ENCODE measurements at places on chromosomes 7 and 10. TPM values are rescaled to one million over a fixed set of nuclear protein-coding genes. Genes with fewer than 3 reads are reported as not detected.

GRCh38 chr10:16586358-16587138, 64.9 kb upstream of the C1QL3 start:
- no peak for DNase-seq

GRCh38 chr7:45576249-45576929, 2.2 kb downstream of the ADCY1 start:
- DNase-seq: no peak

GRCh38 chr7:136911344-136911743, 42.9 kb downstream of the CHRM2 start:
- DNase-seq: no peak

The CXCL12 gene
- 381 TPM for polyA plus RNA-seq

The ATP5MK gene
- 270 TPM for polyA plus RNA-seq

DNA sequence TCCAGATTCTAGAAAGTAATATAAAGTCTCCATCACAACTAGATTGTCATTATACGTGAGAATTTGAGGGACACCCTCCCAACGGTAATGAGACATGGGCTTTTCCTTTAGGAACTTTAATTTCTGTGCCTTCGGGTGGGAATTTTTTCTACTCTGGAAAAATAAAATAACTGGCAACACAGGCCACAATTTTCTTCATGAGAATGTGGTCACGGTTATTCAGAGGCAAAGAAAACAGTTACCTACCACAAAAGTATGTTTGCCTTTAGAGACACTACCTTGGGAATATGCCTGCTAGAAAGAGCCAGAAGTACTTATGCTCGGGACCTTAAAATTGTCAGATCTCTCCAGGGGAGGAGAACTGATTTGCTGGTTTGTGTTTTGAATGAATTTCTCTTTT, 99.4 kb downstream of the ITGA8 start:
- DNase-seq: no peak

DNA sequence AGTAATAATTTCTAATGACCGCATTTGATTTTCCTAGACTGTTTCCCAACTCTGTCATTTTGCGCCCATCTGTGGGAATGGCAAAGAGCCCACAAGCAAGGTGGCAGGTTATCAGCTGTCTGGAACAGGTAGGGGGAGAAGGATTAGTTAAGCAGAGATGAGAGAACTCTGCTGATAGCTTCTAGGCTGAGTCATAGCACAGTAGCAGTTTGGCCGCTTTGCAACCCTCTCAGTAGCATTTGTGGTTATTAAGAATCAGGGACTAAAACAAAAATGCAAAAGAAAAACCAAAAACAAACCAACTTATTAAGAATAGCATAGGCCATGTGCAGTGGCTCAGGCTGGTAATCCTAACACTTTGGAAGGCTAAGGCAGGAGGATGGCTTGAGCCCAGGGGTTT, 602.7 kb upstream of the SORCS1 start:
- DNase-seq: no peak

GRCh38 chr10:67114945-67115344, 189.1 kb downstream of the LRRTM3 start:
- DNase-seq: no peak

The RBP4 gene
- 0.61 TPM for polyA plus RNA-seq

DNA sequence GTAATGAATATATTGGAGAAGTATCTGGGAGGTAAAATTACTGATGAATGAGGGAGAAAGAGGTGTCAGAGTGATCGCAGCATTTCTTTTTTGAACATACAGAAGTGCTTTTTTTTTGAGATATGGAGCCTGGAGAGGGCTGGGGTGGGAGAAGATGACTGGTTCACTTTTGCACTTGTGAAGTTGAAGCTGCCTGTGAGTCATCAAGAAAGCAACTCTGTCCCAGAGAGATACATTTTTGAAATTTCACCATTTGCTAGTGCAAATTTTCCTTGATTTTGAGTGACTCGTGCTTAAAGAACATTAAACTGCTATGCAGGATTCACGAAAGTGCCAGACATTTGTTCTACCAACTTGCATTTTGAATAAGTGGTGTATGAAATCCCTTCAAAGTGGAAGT, 81.8 kb downstream of the ADRA2A start:
- DNase-seq: no peak

The GHRHR gene
- polyA plus RNA-seq: 0.15 TPM

The ABCA13 gene
- 0.67 TPM for polyA plus RNA-seq

DNA sequence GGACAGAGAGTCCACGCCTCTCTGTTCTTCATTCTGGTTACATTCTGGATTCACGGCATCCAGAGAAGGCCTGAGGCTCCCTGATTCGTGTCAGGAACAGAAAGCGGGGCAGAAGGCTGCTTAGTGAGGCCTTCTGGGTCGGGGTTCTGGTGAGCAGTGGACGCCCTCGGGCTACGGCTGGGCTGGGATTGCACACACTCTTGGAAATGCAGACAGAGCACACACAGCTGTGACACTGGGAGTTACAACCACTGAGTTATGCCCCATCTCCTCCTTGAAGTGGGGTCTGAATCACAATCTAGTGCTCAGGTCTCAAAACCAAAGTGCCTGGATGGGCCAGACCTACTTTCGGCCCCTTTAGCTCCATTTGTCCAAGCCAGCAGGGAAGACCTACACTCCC, 156.9 kb upstream of the GDF10 start:
- no peak for DNase-seq

DNA sequence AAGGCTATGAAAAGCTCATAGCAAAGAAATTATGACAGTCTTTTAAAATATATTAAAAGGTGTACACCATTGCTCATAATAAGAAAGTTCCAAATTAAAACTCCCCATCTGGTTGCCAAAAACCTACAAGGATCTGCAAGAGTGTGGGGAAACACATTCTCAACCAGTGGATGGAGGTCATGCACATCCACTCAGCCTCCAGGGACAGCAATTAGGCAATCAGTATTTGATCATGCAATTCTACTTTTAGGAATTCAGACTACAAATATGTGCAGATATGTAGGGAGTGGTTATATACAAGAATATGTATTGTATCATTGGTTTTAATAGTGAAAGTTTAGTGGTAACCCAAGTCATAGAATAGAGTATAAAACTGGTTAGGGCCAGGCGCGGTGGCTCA, 157.8 kb downstream of the FGFR2 start:
- DNase-seq: no peak

DNA sequence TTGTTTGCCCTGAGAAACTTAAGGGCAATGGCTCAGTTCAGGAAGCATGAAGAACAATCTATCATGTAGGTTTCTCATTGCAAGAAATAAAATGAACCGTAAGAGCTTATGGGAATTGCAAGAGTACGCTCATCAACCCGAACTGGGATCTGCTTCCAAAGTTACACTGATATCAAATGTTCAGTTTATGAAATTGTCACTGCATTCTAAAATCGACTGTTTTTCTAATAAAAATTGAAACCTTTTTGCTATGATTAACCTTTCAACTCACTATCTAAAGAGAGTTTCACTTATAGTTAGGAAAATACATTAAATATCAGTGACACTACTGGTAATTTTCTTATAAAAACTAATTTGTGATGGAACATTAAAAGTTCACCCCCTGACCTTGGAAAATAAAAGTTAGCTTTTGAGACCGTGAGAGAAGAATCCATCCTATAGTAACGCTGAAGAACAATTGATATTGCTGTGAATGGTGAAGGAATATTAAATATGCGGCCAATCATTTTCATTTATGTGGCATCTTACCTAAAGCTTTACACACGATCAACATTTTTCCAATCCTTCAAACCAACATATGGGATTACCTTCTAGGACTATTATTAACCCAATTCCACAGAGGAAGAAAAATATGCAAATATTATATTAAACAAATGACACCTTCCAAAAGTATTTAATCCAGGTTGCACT, 2.2 kb downstream of the MEOX2 start:
- DNase-seq: no peak

GRCh38 chr7:99325001-99325493, 651 bp upstream of the ARPC1A start:
- peak; percentile 7 for DNase-seq

The COPS6 gene
- 135 TPM for polyA plus RNA-seq

The KCNH2 gene
- polyA plus RNA-seq: 13.6 TPM

The RNF32 gene
- 3.7 TPM for polyA plus RNA-seq

GRCh38 chr10:25815999-25816768, 117.8 kb upstream of the MYO3A start:
- DNase-seq: no peak

DNA sequence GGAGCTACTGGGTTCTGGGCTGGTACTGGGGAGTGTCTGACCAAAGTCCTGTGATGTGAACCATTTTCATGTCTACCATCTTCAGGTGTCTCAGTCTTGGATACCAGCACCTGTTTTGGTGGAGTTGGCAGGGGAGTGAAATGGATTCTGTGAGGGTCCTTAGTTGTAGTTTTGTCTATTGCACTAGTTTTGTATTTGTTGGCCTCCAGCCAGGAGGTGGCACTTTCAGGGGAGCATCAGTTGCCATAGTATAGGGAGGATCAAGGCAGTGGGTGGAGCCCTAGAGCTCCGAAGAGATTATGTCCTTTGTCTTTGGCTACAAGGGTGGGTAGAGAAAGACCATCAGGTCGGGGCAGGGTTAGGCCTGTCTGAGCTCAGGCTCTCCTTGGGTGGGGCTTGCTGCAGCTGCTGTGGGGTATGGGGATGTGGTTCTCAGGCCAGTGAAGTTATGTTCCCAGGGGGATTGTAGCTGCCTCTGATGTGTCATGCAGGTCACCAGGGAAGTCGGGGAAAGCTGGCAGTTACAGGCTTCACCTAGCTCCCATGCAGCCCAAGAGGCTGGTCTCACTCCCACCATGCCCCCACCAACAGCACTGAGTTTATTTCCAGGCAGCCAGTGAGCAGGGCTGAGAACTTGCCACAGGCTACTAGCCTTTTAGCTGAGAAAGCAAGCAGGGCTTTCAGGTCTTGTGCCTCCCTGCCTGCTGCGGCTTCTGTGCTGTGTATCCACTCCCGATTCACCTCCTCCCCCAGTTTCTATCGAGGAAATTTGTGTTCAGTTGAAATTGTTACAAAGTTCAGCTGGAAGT, 153.1 kb downstream of the ZNF365 start:
- no peak for DNase-seq

The KCND2 gene
- 2.8 TPM for polyA plus RNA-seq

DNA sequence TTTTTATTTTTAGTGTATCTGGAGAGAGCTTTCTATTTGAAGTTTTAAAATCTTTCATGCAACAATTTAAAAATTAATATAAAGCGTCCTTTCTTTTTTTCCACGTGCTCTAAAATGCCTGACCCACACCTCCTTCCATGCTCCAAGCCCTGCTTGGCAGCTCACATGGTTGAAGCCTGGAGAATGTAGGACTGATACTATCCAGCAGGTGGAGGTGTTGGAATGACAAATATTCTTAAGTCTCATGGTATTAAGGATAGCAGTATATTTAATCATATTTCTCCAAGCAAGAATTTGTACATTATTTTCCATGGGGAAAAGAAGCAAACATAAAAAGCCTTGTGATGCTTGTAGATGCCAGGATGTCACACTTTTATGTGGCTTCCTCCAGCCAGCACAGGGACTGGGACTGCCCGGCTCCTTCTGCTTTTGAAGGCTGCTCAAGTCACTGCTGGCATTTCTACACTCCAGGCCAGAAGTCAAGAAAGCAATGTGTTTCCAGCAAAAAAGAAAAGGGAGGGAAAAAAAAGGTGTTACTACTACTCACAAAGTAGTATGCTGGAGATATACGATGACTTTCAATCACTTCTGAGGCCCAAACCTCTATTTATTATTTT, 49.7 kb downstream of the BZW2 start:
- peak; percentile 20 for DNase-seq

GRCh38 chr7:96136600-96137239, 185.2 kb downstream of the SLC25A13 start:
- DNase-seq: no peak

The C10orf53 gene
- not detected for polyA plus RNA-seq

The ALOX5 gene
- 3.0 TPM for polyA plus RNA-seq

DNA sequence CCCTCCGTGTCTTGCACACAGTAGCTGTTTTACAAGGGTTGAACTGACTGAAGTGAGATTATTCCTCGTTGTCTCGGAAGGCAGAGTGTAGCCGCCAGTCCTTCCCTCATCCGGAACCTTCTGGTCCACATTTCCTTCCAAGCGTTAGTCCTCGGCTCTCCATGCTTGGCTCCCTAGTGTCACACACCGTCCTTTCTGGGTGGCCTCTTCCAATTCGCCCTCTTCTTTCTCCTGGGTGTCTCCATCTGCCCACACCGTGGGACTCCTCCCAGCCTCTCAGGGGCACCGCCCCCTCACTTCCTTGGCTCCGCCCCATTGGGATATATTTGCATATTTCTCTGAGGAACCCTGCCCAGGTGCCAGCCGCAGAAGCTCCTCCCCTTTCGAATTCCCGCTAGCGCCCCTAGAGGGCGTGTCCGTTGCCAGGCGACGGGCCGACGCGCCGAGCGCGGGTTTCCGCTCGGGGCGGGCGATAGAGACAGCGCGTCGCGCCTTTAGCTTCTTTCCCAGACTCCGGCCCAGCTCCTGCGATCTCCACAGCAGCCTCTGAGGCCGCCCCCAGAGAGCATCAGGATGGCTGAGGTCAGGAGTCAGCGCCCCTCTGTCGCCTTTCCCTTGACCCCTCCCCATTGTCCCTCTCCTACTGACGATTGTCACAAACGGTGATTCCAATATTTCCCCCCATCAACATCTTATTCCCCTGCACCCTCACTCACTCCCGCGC, at the start of gene CFAP58:
TSS of gene CFAP58 (plus strand) at position 509 of the 724 bp plus-strand sequence. CDS start at position 574, 65 bp downstream.
- DNase-seq: peak; percentile 86

- no peak for DNase-seq
These were observed 388.7 kb upstream of the SEMA3A start for GRCh38 chr7:84583331-84583730.
